ENCODE measurements at places on chromosomes 3 and 15.

DNA sequence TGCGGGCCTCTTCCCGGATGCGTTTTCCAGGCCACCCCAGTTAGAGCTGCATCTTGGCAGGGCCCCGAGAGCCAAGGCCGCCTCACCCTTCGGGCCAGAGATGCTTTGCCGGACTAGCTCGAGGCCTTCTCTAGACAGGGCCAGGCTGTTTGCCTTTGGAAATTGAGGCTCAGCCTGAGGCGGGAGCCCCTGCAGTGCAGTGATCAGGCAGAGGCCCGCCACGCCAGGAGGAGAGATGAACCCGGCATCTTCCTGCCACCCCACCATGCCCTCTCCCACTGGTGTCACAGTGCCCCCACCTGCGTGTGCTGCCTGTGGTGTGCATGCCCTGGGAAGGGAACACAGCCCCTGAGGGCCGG, 8.9 kb upstream of the ROPN1B start:
- no peak for DNase-seq

DNA sequence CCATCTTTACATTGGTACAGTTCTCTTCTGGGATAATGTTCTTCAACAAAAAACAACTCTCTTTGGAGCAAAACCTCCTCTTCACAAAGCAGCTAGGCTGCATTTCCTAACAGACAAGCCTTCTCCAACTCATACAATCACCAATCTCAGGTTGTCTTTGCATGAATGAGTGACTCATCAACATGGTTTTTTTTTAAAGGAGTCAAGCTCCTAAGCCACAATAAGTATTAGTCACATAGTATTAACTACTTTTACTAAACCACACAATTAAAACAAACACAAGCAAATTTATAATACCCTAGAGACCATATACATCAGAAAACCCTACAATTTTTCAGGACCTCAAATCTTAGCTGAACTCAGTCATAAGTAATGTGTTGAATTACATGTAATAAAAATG, 137.4 kb downstream of the TBC1D5 start:
- DNase-seq: peak; percentile 85

DNA sequence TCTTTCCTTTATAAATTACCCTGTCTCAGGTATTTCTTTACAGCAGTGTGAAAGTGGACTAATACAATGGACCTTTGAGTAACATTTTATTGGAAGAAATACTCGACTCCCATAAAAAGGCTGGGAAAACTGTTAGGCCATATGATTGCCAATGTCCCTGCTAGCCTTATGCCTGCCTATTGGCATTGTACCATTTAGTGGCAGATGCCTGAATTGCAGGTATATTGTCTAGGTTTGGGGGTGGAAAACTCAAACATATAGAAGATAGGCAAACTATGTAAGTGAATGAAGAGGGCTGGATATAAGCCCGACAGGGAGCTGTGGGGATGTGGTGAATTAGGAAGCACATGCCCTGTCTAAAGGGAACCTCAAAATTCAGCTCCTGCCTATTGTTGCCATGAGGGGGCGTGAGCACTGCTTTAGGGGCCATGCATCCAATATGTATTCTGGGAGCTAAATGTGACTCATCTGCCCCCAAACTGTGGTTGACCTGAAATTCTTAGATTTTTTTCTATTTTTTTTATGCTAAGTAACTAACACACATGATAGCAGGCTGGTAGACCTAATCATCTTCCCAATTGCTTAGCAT, 65.2 kb upstream of the TRA2B start:
- peak; percentile 58 for DNase-seq

GRCh38 chr3:127865941-127866340, 43.6 kb upstream of the MGLL start:
- peak; percentile 42 for DNase-seq

DNA sequence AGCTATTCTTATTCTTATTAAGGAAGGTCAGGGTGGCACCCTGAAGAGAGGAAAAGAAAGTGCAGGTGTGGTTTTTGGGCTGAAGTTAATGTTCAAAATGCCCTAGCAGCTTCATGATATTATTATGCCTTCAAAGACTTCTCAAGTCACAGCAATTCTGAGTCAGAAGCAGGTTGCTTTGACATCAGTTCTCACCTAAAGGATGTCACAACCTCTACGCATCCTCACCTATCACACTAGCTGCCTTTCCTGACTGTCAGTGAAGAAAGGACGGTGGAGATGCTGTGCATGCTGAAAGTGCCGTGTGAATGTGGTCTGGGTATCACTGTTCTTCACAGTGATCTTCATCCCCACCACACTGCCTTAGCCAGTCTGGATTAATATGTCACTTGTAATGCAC, 49.6 kb downstream of the NPTN start:
- no peak for DNase-seq

GRCh38 chr3:125280668-125281361, 68.3 kb upstream of the SLC12A8 start:
- DNase-seq: peak; percentile 69

- no peak for DNase-seq
Measured at GRCh38 chr3:50154476-50154839, 666 bp upstream of the SEMA3F start.

GRCh38 chr15:70214941-70215635, 117.4 kb upstream of the TLE3 start:
- no peak for DNase-seq

GRCh38 chr15:71329497-71330260, 214.4 kb downstream of the THSD4 start:
- peak; percentile 24 for DNase-seq

Measured in cardiac fibroblast (primary cell).